Stimulated activated CD4-positive, alpha-beta T cell treated with anti-CD3 and anti-CD28 coated beads, Interleukin-15, amount 100 ng/mL, for 1 hour (primary cell): ENCODE measurements at places on chromosomes 6 and 20.
A peak's percentile ranks its signal among the peaks of the same experiment; 100 is the strongest.

- no peak for DNase-seq
These were observed 2.2 kb downstream of the RXRB start for GRCh38 chr6:33198159-33198852.

DNA sequence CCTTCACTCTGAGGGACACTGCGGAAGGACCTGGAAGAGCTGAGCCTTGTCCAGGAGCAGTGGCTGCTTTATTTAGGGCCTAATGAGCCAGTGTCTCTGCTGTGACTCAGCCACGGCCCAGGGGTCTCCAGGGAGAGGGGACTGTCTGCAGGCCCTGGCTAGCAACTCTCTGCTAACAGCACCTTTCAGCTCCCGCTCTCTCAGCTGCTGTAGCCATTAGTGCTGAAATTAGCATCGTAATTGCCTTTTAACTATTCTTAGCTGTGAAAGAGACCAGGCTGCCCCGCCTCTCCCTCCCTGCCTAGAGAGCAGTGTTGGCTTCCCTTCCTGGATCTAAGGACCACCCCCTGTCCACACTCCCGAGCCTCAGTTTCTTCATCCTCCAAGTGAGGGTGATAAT, 53.1 kb upstream of the SLC32A1 start:
- DNase-seq = no peak

- DNase-seq = peak; percentile 72
These were observed 814 bp upstream of the HSP90AB1 start for GRCh38 chr6:44245912-44246662.

DNA sequence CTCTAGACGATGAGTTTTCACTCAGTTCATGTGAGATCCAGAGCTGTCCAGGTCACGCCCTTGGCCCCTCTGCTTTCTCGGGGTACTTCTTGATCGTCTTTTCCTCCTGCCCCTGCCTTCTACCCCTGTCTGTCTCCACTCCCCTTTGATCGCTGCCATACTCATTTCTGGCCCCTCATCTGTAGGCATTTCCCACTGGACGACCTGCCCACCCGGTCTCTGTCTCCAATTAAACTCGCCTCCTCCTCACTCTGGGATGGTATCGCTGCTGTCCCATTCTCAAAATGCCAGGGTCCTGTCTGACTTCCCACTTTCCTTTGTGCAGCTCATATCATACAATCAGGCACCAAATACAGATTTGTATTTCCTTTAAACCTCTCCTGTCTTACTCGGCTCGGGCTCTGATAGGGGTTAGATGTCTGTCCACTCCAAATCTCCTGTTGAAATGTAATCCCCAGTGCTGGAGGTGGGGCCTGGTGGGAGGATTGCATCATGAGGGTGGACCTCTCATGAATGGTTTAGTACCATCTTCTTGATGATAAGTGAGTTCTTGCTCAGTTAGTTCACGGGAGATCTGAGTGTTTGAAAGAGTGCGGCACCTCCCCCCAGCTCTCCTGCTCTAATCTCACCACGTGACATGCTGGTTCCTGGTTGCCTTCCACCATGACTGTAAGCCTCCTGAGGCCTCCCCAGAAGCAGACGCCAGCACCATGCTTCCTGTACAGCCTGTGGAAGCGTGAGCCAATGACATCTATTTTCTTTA, 3.5 kb upstream of the SYNJ2 start:
- DNase-seq = no peak

GRCh38 chr6:139124887-139125672, 9.8 kb upstream of the HECA start:
- peak; percentile 45 for DNase-seq

- DNase-seq = no peak
These were observed 5.9 kb downstream of the PXDC1 start for GRCh38 chr6:3745566-3746118.

DNA sequence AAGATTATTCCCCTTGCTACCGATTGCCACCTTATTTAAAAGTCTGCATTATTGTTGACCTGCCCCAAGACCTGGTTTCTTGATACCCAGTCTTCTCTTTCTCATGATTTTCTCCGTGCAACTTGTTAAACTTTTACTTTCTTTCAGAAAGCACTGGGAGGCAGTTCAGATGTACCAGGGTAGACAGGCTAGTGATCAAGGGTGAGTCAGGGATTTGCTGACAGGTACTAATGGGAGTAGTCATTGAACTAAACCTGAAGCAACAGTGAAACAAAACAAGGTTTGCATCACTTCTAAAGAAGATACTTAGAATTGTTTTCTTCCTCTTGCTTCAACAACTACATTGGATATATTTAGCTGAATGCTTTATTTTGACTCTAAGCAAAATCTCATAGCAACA, 124.4 kb downstream of the KCNQ5 start:
- DNase-seq = no peak

DNA sequence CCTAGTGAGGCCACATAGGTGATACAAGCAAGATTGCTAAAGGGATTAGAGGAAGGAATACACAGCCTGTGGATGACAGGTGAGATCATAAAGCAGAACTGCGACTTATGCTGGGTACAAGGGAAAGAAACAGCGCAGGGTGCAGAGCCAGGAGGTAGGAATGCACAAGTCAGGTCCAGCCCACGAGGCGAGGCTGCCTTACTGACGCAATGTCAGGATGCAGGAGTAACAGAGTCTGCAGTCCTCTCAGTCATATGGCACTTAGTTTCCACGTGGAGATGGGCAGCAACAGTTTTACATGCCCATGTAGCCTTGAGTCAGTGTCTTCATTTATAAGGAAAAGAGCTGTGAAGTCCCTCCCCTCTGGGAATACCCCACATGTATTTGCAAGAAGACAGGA, 210.9 kb downstream of the SYNE1 start:
- DNase-seq = no peak

DNA sequence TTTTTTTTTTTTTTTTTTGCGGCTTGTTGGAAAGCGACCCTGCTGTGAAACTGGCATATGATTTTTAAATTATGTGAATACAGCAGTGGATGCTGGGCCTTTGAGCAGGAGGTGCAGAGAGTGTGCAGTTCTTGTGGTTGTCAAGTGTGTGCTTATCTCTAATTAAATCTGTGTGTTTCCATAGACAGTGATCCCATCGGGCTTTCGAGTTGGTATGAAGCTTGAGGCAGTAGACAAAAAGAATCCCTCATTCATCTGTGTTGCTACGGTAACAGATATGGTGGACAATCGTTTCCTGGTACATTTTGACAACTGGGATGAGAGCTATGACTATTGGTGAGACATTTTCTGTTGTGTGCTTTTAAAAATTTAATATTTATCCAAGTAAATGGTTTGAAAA, 52.4 kb downstream of the L3MBTL3 start:
- DNase-seq = no peak

DNA sequence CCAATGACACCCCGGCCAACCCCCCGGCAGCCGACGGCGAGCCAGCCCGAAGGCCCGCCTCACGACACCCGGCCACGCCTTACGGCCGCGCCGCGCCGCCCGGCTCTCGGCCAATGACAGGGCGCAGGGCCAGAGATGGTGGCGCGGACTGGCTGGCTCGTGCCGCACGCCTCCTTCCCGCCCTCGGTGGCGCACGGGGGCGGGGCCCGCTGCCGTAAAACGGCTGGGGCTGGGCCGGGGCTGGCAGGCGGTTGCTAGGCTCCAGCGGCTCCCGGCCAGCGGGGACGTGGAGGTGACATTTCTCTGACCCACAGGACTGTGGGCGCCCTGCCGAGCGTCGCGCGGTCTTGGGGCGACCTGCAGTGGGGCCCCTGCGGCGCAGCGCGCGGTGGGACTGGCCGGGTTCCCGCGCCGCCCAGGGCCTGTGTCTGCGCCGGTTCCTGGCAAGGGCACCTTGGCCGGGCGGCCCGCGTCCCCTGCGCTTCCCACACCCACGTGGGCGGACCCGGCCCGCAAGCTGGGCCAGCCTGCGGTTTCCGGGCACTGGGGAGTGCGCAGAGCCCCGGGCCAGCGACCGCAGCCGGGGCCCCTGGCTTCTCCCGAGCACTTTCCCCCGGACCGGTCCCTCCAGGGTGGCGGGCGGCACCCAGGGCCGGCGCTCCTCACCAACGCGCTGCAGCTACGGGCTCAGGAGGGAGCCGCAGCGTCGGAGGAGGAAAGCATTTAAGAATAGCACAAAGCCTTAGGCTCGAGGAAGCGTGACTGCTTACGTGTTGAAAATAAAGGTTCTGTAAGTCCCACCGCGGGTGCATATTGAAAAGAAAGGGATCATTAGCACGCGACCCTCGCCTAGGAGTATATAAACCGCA, at the start of gene MPC1:
TSS of gene MPC1 (minus strand) at position 8 of the 869 bp plus-strand sequence. CDS start 64 bp downstream, outside the sequence.
- peak; percentile 87 for DNase-seq

GRCh38 chr20:45967551-45968080, 4.4 kb downstream of the ZNF335 start:
- no peak for DNase-seq

- DNase-seq = no peak
These were observed 28.7 kb downstream of the LAMA4 start for GRCh38 chr6:112225691-112226090.

GRCh38 chr20:56362833-56363413, 4.1 kb downstream of the FAM210B start:
- DNase-seq = no peak

- DNase-seq = no peak
These were observed 3.5 kb upstream of the PLCG1 start for GRCh38 chr20:41133709-41134361.

GRCh38 chr20:34029415-34029814, 35.7 kb downstream of the RALY start:
- no peak for DNase-seq

GRCh38 chr20:35637276-35637675, 21.6 kb downstream of the SPAG4 start:
- no peak for DNase-seq

DNA sequence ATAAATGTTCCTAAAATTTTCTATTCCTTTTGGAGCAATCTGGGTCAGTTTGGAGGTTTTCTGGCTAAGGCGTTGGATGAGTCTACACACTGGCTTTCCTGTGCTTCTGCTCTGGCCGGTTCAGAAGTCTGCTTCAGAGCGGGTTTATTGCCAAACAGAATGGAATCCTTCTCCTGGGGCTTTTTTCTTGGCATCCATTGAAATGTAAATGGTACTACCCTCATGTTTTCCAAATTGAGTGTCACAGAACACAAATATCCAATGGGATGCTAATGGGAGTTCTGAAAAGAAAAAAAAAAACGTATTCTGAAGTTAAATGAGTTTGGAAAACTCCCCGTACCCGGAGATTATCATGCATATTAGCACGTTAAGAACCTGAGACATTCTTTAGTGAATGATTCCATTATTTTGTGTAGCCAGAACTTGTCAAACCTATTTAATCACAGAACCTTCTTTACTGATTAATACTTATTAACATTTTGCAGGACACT, 930.3 kb downstream of the QKI start:
- no peak for DNase-seq

DNA sequence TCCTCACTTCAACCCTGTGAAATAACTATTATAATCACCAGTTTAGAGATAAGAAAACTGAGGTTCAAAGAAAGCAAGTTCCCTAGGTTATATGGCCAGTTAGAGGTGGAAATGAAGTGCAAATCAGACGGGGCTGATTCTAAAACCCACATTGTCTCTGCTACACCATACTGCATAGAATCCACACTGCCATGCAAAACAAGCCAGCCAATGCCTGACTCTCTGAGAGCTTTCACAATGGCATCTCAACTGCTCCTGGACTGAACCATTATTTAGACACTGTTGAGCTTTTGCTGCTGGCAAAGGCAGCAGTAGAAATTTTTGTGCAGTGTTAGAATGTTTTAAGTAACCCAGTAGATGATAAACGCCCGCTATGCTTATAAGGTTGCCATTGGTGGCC, 195.2 kb upstream of the CNR1 start:
- DNase-seq = no peak

DNA sequence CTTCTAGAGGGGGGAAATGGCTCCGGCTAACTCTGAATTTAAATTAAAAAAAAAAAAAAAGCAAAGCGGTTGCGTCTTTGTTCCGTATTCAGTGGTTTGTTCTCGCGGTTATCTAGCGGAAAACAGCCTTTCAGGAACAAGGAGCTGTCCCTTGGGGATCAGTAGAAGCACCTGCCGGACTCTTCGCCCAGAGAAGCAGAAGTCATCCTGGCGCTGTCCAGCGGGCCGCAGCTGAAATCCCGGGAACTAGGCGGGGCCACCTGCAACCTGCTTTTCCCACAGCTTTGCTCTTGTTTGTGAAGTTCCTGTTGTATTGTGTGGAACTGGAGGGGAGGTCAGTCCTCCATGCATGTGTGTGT, 43.9 kb upstream of the GJE1 start:
- DNase-seq = no peak

DNA sequence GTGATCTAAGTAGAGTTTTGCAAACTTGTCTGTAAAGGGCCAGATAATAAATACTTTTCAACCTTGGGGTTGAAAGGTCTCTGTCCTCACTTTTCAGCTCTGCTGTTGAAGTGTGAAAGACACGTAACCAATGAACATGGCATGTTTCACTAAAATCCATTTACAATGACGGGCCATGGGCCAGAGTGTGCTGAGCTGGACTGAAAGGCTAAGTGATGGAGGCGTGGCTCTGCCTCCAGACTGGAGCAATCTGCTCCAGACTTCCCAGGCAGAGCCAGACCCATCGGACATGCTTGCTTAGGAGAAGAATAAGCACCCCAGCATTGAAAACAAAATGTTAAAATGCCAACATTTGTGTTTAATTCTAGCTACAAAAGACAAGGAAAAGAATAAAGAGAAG, 41.4 kb downstream of the SCAND1 start:
- no peak for DNase-seq

GRCh38 chr6:10433322-10433721, 18.4 kb upstream of the TFAP2A start:
- DNase-seq = no peak

- DNase-seq = no peak
These were observed 72.1 kb downstream of the CBFA2T2 start for GRCh38 chr20:33561692-33562601.

DNA sequence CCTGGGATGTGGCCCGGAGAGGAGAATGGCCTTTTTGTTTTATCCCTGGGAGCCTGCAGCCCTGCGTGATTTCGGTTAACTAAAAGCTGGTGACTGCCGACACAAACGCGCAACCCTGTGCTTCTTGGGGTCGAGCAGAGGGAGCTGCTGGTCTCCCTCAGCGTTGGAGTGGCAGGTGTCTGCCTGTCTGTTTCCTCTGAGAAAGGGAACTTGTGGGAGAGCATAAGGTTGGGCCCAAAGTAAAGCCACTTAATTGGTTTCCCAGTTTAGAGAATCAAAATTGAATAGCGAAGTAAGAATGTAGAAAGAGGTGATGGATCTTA, 500 bp downstream of the LTV1 start:
- no peak for DNase-seq

DNA sequence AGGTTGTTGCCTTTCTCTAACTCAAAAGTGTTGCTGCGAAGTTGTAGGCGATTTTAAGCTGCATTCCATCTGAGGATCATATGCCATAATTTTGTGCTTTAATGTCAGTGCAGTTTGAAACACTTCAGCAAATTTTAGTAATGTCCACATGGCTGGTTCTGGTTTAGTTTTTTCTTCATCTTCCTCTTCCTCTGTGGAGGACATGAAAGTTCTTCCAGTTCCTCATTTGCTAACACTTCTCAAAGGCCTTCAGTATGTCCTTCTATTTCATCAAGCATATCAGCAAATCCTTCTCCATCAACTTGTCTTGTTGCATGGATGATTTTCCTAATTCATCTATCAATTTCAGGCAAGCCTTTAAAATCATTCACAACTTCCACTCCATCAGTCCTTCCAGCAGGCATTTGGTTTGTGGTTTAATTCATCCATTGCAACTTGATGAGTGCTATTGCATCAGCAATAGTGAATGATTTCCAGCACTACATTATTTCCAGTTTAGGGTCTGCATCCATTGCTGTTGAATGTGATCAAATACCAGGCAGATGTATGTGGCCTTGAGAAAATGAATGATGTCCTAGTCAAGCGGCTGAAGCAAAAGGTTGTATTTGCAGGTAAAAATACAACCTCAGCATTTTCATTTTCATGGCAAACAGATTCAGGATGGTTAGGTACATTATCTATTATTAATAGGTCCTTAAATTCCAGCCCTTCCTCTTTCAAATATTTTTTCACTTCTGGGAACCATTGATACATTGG, 20.2 kb downstream of the SHLD1 start:
- no peak for DNase-seq
